ENCODE measurements at places on chromosomes 4 and X.

DNA sequence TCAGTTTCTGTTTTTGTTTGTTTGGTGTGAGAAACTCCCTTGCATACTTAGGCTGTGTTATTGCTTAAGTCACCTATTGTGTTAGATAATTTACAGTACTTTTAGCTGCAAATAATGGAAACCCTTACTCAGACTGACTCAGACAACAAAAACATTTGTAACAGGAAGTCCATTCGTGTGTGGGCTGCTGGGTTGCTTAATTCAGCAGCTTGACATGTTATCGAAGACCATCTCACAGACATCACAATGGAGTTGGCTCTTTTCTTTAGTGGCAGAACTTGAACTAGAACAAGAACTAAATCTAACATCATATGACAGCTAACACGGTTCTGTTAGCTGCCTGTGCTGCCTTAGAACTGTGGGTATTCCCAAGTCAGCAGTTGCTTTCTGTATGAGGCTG is 9.9 kb upstream of the GABRE start:
- no peak for DNase-seq

DNA sequence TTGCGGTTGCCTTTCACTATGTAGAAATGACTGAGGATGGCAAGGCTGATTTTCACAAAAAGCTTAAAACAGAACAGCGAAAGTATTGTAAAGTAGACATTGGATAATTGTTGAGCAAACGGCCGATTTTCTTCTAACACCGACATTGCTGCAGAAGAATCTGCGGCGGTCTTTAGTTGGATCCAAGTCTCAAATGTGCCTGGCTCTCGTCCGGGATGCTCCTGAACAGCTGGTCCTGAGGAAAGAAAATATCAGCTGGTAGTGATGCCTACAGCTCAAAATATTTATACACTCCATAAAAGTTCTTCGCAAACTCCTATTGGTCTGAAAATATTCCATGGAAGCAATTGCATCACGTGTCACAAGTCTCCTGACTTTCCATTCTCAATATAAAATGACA is at the start of gene ASB5:
ASB5 (minus strand) TSS at position 260 of the 400 bp plus-strand sequence; CDS start at position 146, 114 bp downstream.
- no peak for DNase-seq

GRCh38 chrX:111543212-111543741 is 31.8 kb downstream of the SERTM2 start:
- no peak for DNase-seq

DNA sequence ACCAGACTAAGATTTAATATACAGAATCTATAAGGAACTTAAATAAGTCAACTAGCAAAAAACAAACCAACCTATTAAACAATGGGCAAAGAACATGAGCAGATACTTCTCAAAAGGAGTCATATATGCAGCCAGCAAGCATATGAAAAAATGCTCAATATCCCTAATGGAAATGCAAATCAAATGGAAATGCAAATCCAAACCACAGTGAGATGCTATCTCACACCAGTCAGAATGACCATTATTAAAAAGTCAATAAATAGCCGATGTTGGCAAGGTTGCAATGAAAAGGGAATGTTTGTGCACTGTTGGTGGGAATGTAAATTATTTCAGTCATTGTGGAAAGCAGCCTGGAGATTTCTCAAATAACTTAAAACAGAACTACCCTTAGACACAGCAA is 97.0 kb upstream of the SLC6A14 start:
- no peak for DNase-seq

- no peak for DNase-seq
These were observed 130.6 kb upstream of the ATP6AP2 start for GRCh38 chrX:40449956-40450706.

GRCh38 chr4:14348506-14348905 is 653.8 kb upstream of the CPEB2 start:
- DNase-seq = no peak

GRCh38 chr4:138310991-138311390 is 68.8 kb upstream of the SLC7A11 start:
- no peak for DNase-seq

DNA sequence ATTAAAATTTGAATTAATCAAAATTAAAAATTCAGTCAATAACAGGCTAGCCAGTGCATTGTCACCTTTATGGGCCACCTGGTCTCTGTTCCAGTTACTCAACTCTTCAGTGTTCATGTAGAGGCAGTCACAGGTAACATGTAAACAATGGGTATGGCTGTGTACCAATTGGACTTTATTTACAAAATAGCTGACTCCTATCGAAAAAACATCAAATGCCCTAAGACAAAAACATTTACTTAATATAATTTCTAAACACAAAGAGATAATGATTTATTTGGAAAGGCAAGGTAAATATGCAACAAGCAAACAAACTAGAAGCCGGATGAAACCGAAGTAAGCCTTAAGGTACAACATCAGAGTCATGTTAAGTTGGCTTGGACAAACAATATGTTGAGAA is 8.8 kb downstream of the TMEM150C start:
- DNase-seq = no peak

- peak; percentile 66 for DNase-seq
These were observed 309.9 kb downstream of the ARAP2 start for GRCh38 chr4:35934320-35934981.

DNA sequence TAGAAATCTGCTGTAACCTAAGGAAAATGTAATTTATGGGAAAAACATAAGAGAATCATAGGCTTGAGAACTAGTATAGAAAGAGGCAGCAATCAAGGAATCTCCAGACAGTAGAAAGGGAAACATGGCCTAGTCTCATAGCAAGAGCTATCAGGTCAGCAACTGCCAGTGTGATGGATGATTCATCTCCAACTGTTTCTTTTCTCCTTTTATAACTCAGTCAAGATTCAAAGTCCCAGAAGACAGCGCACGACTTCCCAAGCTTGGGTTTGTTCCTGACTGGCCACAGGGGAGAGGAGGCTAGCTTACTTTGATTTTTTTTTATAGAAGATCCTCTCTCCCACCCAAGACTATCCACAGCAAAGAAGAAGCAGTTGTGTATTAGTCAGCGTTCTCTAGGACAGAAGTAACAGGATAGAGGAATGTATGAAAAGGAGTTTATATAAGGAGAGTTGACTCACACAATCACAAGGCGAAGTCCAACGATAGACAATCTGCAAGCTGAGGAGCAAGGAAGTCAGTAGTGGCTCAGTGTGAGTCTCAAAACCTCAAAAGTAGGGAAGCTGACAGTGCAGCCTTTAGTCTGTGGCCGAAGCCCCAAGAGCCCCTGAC is 181.5 kb downstream of the GC start:
- no peak for DNase-seq

- no peak for DNase-seq
These were observed 76.7 kb downstream of the ABLIM2 start for GRCh38 chr4:8081621-8082516.

- no peak for DNase-seq
These were observed 10.0 kb downstream of the SH3BP2 start for GRCh38 chr4:2802618-2803531.

GRCh38 chrX:48003367-48003757 is 427 bp downstream of the ZNF182 start:
- no peak for DNase-seq

DNA sequence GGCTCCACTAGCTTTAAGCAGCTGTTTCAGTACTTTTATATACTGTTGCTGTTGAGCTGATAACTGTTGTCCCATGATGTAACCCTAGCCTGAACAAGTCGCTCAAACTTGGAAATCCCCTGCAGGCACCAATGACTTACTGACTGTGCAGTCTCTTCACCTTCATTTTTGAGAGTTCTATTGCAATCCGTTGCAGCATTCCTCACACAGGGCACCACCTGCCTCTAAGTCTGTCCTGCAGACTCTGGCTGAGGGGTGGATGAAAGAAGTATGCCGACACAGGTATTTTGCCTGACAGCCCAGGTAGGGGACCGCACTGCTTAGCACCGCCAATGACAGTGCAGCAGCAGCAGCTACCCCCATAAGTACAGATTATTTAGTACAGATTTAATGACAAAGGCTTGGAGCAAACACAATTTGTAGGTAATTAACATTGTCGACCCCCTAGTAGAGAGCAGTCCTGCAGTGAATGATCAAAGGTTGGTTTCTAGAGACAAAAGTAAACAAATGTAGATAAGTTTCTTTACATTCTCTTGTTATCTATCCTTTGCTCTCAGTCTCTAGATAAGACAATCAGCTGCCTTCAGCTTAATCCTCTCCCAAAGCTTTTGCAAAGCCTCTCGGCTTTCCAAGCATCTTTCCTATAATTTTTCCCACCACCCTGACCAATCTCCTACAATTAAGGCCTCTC is 205.0 kb downstream of the PABPC4L start:
- DNase-seq = no peak

GRCh38 chrX:139890991-139891700 is 41.7 kb downstream of the ATP11C start:
- DNase-seq = no peak

DNA sequence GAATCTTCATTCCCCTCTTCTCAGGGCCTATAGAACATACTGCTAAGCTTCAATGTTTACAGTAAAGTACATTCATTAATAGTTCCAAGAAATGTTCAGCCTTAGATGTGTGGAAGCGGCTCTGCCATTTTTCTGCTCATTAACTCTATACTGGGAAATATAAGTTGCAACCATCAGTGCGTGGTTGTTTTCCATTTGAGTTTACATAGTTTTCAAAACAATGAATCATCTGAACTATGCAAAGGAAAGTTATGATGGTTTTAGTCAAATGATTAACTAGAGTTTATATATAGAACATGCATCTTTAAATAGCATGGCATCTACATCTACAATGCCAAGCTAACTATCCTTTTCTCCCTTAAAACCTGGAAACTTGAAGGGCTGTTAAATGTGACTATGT is 29.6 kb downstream of the LEF1 start:
- DNase-seq = no peak

GRCh38 chrX:115423086-115423485 is 133.6 kb downstream of the LUZP4 start:
- DNase-seq = no peak

GRCh38 chrX:112696481-112696880 is 16.7 kb upstream of the LHFPL1 start:
- DNase-seq = no peak

DNA sequence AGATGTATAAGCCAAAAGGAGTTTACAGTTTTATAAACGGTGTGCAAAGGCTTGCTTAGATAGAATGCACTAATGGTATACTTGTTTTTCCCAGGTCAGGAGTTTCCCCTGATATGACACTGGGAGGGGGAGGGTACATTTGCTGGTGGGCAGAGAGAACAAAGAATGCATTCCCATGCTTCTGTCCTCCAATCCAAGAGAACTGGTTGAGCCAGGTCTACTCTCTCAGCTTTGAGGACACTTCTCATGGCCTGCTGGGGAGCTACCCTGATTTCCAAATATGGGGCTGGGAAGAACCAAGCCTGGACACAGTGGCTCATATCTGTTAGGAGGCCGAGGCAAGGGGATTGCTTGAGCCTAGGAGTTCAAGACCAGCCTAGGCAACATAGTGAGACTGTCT is 3.3 kb upstream of the GPC4 start:
- DNase-seq = no peak

DNA sequence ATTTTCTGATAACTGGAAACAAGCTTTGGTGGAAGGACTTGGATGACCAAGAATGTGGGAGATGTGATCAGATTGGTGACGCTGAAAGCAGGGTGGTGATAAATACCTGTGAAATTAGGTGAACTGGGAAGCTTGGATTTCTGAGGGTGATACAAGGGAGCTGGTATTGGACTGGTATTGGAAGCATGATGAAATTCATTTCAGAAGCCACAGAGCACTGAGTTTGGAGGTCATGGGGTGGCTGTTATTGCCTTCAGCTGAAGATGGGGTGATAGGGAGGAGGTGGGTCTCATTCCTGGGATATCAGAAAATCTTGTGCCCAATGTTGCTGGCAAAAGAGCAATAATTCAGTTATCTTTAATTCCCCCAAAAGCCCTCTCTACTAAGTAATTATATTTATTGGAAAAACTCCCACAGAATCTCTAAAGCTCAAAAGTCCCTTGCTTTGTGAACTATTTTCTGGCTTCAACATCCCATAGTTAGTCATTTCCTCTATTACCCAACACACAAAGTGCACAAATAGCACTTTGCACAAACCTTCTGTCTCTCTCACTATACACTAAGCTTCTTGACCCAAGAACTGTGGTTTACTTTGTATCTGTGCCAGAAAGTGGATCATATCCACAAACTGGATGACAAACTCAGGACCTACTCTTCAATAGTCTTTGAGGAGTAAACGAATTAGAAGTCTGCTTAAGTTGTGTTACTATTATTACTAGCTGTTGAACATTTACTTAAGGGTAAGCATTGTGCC is 23.1 kb upstream of the CAMK2D start:
- DNase-seq = no peak

DNA sequence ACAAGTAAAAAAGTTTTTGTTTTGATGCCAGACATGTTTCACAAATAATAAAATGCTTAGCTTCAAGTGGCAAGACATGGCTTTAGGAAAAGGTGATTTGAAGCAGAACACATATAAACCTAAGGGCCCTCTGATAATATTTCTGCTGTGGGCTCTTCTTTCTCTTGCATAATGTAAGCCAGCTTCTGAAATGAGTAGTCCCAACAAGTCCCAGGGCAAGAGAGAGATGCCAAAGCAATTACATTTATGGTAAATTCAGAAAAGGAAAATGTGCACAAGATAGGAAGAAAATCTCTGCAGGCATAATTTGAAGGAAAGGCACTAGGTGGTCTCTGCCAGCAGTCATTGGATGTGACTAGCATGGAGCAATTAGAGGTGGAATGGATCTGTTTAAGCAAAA is 170.8 kb upstream of the GALNT7 start:
- no peak for DNase-seq

GRCh38 chrX:39759526-39760224 is 338.1 kb downstream of the BCOR start:
- DNase-seq = no peak

DNA sequence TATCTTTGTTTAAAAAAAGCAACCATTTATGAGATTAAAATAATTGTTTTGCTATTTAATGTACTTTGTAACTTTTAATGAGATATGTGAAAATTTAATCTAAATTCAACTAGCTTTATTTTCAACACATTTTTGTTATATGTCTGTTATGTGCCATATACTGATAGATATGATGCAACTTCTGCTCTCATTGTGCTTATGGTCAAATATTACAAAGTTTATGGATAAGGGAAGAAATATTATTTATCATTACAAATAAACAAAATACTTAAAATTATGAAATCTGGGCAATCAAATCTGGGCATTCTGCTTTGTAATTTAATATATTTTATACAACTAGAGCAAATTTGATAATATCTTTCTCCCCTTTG is 40.0 kb downstream of the PCDH10 start:
- no peak for DNase-seq

DNA sequence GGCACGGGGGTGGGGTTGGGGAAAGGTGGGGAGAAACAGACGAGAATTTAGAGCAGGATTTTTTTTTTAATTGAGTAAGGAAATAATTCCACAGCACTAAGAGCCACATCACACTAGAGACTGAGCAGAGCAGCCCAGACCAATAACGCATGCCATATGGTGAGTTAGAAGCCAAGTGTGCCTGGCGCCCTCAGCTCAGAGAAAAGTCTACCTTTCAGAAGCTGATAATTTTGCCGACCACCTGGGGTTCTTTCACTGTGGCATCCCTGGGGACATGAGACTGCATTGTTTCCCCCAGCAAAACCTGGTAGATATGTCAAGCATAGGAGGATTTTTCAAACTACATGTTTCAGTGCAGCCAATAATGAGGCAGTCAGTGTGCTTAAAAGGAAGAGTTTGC is 516.8 kb downstream of the SMARCA1 start:
- no peak for DNase-seq

Measured in NCI-H446 (cell line).